ENCODE measurements at places on chromosomes 16 and 17.

GRCh38 chr17:32258383-32259140 lies 7.1 kb upstream of the RHBDL3 start:
- no peak for DNase-seq

DNA sequence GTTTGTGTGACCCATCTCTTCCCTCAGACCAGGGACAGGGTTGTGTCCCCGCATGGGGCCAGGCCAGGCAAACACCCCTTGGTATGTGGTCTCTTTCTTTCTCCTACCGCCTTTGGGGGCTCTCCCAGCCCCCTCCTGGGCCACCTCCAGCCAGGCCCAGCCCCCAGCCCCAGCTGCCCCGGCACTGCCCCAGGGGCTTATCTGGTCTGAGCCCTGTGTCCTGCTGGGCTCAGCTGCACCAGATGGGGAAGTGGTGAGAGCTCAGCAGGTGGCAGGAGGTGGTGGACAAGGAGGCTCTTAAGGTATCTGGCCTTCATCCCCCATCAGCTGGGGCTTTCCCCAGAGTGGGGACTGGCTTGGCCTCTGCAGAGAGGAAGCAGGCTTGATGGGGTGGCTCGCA lies 8.7 kb downstream of the ADAM11 start:
- DNase-seq: no peak

- no peak for DNase-seq
These were observed 406.3 kb downstream of the WWOX start for GRCh38 chr16:78505544-78506366.

DNA sequence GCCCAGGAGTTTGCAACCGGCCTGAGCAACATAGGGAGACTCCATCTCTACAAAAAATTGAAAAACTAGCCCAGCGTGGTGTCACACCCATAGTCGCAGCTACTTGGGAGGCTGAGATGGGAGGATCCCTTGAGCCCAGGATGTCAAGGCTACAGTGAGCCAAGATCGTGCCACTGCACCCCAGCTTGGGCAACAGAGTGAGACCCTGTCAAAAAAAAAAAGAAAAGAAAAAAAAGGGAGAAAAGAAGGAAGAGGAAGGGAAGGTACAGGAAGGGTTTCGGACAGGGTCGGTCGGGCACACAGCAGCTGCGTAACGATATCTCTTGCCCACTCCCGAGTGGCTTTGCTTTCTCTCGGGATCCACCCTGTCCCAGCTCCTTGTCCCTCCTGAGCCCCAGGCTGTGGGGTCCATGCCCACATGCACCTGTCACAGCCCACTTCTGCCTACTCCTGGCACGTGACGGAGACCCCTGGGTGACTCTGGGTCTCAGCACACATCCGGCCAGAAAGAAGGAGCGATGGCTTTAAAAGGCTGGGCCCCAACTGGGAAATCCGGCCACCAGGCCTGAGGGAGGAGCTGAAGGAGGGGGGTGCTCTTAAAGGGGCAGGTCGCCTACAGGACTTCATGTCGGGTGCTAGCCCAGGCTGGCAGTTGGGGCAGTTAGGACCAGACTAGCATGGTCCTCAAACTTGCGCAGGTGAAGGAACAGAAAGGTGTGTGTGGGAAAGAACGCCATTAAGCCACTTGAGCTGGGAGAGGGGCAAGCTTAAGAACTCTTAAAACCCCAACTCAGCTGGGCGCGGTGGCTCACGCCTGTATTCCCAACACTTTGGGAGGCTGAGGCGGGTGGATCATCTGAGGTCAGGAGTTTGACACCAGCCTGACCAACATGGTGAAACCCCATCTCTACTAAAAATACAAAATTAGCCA lies at the start of gene GHDC:
GHDC (minus strand) TSS at position 526 of the 931 bp plus-strand sequence. CDS start 913 bp downstream, outside the sequence.
- DNase-seq: no peak

DNA sequence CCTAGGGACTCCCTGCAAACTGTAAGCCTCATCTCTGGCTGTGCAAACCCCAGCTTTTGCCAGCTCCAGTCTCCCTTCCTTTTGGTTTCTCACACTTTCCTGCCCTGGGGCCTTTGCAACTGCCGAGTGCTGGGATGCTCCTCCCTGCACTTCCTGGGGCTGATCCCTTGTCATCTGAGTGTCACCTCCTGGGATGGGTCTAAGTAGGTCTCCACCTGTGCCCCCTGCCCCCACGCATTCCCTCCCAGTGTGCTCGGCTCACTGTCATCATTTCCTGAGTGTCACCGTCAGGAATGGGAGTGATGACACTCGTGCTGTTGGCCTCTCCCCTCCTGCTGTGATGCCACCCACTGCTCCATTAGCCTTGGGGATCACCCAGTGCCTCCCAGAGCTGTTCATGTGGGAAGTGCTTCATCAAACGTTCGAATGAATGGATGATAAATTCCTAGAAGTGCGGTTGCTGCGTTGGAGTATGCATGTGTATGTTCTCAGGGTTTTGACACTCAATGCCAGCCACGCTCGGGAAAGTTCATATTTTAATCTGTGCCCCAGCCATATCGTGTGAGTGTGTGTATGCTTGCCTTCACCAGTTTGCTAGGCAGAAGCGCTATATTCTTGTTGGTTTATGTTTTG lies 189.9 kb downstream of the NTN1 start:
- DNase-seq: no peak

GRCh38 chr16:1920727-1921171 lies 2.5 kb upstream of the HS3ST6 start:
- DNase-seq: no peak

- no peak for DNase-seq
These were observed 251.6 kb downstream of the KCNJ2 start for GRCh38 chr17:70420861-70421445.

DNA sequence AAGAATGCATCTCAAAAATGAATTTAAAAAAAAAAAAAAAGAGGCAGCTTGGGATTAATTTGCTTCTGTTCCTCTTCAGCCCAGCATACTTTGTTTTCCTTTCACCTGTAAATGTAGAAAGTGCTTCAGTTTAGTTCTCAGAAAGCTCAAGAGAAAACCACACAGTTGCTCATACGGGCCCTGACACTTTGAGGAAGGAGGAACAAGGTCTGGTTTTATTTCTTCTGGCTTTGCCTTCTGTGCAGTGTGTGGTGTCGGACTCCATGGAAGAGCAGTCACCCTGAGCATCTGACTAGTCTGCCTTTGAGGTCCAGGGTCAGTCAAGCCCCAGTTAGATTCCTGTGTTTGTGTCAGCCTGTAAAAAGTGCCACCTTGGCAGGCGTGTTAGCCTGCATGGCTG lies 27.6 kb downstream of the NMT1 start:
- DNase-seq: no peak

DNA sequence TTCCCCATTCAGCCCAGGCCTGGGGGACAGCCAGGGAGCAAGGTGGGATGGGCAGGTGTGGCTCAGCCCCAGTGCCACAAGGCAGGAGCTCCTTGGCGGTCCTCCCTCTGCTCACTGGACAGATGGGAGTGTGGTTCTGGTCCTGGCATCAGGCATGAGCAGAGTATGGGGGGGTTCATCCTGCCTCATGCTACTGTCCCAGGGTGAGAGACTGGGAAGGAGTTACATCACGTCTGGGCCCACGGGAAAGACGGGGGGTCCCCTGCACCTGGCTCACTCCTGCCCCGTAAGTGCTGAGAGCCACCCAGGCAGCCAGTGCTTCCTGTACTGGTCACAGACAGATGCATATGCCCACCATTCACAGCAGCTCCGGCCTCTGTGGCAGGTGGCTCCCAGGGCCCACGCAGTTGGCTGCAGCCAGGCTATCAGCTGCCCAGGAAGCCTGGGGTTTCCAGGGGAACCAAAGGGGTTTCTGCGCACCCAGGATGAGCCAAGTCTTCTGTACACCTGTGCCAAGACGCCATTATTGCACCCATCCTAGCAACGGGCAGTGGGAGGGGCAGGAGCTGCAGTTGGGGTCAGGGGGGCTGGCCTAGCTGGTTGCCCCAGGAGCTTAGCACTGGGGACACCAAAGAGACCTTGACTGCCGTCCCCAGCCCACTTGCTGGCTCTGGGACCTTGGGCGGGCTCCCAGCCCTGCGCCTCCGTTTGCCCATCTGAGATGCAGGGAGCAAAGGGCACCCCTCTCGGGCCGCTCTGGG lies 1.9 kb downstream of the BAIAP3 start:
- DNase-seq: no peak

DNA sequence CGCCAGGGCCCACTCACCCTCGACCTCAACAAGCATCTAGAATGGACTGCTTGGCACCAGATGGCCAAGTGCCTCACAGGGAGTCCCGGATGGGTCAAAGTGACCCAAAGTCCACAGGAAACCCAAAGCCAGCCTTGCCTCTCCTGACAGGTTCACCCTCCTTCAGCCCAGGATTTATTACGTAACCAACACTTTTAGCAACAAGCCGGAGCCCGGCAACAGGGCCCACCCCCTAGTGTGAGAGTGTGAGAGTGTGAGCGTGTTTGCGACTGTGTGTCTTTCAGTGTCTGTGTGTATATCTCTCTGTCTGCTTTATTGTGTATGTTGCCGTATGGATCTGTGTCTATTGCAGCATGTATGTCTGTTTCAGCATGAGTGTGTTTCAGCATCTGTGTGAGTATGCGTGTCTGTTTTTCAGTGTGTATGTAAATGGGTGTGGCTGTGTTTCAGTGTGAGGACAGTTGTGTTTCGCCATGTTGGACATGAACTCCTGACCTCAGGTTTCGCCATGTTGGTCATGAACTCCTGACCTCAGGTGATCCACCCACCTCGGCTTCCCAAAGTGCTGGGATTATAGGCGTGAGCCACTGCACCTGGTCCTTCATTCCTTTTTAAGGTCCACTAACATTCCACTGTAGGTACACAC lies 13.7 kb upstream of the PEMT start:
- no peak for DNase-seq

GRCh38 chr17:50269477-50270434 lies 4.5 kb upstream of the TMEM92 start:
- no peak for DNase-seq

GRCh38 chr17:73723317-73723716 lies 79.1 kb upstream of the SDK2 start:
- DNase-seq: no peak

DNA sequence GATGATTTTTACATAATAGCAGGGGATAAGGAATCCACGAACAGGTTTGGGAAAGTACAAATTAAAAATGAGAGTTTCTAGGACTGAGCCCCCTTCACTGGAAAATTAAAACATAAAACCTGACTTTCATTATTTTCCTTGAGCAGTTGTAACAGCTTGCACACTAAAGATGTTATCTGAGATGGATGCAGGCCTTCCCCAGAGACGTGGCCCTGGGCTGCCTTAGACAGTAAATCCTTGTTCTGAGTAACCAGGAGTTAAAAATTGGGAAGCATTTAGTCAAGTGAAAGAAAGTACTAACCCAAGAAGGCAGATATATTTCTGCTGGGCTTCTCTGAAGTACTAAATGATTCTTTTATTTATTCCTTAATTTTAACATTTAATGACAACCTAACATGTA lies 432.2 kb upstream of the KIF2B start:
- DNase-seq: no peak

DNA sequence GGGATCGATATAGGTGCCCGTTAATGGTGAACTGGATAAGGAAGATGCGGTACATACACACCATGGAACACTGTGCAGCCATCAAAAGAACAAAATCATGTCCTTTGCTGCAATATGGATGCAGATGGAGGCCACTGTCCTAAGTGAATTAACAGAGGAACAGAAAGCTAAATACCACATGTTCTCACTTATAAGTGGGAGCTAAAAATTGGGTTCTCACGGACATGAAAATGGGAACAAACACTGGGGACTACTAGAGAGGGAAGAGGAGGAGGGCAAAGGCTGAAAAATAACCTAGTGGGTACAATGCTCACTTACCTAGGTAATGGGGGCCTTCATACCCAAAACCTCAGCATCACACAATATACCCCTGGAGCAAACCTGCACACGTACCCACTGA lies 302.6 kb downstream of the XYLT1 start:
- DNase-seq: no peak

GRCh38 chr16:28984619-28985135 lies at the start of gene LAT:
TSS of gene LAT (plus strand) at chr16:28985052. CDS start at chr16:28985418, 366 bp downstream.
- DNase-seq: no peak

DNA sequence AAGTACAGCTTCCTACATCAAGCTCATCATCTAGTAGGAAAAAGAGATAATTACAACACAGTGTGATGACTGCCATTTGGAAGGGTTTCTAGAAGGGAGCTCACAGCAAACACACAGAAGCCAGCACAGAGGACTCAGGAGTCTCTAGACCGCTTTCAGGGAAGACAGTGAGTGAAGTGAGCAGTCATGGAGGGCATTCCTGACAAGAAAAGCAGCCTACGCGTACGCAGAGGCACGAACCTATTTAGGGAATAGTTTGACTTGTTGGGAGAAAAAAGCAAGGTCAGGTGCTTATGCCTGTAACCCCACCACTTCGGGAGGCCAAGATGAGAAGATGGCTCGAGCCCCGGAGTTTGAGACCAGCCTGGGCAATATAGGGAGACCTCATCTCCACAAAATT lies 8.4 kb upstream of the HASPIN start:
- no peak for DNase-seq

GRCh38 chr16:88320947-88321634 lies 61.7 kb upstream of the ZNF469 start:
- DNase-seq: no peak

GRCh38 chr16:3013491-3013951 lies 798 bp downstream of the CLDN9 start:
- no peak for DNase-seq

GRCh38 chr17:57920916-57921703 lies 34.1 kb downstream of the CUEDC1 start:
- DNase-seq: no peak

DNA sequence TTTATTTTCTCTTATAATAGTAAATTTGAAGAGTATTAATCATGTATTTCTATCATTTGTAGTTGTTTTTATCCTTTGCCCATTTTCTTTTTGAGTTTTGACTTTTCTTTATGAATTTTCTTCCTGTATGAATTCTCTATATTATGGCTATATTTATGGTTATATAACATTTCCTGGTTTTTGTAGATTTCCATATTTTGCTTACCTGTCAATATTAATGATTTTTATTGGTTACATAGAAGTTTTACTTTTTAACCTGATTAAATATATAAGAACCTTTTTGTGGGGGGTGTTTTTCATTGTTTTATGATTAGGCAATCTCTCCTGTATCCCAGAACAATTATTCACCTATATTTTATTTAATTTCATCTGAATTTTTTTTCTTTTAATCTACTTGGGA lies 93.2 kb downstream of the AATF start:
- no peak for DNase-seq

GRCh38 chr16:56611281-56611833 lies 3.0 kb downstream of the MT2A start:
- no peak for DNase-seq

DNA sequence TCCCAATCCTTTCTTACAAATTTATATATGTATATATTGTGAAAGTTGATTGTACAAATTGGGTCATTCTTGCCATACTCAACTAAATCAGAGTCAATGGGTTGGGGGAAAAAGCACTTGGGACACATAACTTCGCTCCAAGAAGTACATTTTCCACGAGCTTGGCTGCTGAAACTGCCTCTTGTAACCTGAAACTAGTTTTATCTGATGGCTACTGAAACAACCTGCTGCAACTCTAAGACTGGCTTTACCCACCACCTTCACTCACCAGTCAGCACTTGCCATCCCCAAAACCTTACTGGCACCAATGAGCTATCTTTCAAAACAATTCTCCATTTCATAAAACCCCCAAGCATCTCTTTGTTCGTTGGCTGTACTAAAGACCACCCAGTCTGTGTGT lies 14.5 kb upstream of the MYCBPAP start:
- no peak for DNase-seq

GRCh38 chr17:77489239-77489892 lies 348.6 kb downstream of the SEC14L1 start:
- no peak for DNase-seq

GRCh38 chr17:77963441-77963840 lies 4.9 kb downstream of the TNRC6C start:
- DNase-seq: no peak
